CD4-positive, alpha-beta T cell treated with Interleukin-2 at 100 ng/mL for 4 hours (primary cell): ENCODE measurements at places on chromosomes 11 and 22.

GRCh38 chr11:131064373-131064991 lies 148.2 kb upstream of the SNX19 start:
- no peak for DNase-seq

DNA sequence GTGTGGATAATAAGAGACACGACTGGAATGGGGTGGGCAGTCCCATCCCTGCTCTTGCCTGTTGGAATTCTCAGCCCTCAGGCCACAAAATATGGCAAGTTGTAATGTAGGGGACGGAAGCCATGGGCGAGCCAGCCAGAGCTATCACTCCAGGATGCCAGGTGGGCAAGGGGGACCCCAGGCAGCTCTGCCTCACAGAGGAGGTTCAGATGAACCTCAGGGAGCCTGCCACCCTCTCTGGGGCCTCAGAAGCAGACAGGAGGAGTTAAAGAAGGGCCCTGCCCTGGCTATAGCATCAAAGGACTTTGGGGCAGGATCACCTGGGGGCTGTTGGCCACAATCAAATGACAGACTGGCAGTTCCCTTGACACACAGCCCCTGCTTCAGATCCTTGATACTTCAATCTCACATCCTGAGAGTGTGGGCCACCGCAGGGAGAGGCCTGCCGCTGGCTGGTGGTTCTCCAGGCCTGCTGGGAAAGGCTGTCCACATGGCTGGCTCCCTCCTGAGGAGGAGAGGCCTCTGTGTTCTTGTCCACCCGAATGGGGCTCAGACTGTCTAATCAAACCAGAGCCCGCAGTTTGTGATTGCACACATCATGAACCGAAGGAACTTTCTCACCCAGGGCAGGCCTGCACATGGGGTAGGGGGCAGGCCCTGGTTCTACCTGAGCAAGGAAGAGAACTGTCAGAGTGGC lies 31.4 kb downstream of the IGLL1 start:
- DNase-seq: no peak

DNA sequence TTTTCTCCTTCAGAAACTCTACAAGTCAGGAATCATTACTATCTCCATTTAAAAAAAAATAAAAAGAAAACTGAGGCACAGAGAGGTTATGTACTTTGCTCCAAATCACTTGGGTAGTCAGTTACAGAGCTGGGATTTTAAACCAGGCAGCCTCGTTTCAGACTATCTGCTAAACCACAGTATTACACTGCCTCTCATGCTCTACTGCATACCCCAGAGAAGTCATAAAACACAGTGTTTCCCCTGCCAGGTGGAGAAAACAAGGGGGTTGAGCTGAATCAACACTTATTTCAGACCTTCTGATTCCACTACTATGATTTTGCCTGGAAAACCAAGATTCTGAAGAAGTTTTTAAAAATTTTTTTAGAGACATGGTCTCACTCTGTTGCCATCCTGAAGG lies 132.9 kb upstream of the POU2AF2 start:
- no peak for DNase-seq

DNA sequence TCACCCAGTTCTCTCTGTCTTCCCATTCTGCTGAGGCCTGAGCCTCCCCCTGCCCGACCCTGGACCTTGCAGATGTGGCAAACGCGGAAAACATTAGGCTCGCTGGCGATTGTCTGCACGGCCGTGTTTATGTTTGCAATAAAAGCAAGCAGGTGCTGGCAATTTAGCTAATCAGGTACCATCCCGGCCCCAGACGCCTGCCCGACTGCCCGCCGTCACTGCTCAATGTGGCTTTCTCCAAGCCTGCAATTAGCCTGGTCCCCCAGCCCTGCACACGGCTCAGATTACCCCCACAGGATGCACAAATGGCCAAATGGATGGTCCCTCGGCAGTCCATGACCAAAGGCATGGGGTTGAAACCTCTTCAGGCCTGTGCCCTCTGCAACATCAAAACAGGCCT lies 259.7 kb downstream of the MN1 start:
- no peak for DNase-seq

GRCh38 chr22:41813726-41814410 lies 13.4 kb downstream of the CCDC134 start:
- no peak for DNase-seq

GRCh38 chr11:47714554-47715081 lies 551 bp downstream of the AGBL2 start:
- no peak for DNase-seq

DNA sequence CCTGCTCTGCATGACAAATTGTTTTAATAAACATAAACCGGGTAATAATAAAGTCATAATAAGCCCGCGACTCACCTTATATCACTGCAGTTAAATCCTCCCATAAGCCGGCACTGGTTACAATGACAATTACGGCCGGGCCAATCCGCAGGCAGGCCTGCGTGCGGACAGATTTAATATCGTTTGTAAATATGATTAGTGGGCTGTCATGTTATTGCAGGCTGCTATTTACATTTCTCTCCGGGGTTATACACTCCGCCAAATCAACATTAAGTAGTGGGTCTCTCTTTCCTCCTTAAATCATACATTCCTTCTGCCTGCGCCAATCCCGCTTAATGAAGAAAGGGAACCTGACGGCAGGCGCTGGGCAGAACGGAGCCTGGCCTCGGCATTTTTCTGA lies 51.8 kb upstream of the LMO1 start:
- no peak for DNase-seq

GRCh38 chr11:94785509-94785908 lies 17.4 kb downstream of the AMOTL1 start:
- no peak for DNase-seq

DNA sequence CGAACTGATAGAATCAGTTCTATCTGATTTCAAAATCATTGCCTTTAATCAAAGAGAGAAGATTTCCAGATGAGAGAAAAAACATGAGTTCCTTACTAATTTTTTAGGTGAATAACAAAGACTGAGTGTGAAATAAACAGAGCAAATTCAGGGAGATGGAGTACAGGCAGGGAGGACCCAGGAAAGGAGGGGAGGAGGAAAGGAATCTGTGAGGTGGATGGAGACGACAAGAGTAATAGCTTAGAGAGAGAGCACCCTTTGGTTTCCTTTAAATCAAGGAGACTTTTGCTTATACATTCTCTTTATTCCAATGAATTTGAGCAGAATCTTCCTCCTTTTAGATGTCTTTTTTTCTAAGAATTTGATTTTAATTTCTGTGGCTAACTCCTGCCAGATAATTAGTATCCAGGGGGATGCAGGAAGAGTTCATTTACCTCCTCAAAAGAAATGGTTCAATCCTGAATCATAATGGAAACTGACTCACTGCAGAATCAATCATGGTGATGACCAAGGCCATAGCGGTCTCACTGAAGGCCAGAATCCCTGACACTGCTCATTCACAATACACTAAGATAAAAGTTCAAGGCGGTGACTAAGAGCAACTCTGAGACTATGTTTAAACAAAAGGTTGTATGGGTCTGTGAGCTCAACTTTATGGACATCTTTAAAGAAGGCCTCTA lies 234.0 kb upstream of the ZC3H12C start:
- no peak for DNase-seq
